ENCODE measurements at places on chromosomes 12 and 14.
A peak's percentile ranks its signal among the peaks of the same experiment; 100 is the strongest.

DNA sequence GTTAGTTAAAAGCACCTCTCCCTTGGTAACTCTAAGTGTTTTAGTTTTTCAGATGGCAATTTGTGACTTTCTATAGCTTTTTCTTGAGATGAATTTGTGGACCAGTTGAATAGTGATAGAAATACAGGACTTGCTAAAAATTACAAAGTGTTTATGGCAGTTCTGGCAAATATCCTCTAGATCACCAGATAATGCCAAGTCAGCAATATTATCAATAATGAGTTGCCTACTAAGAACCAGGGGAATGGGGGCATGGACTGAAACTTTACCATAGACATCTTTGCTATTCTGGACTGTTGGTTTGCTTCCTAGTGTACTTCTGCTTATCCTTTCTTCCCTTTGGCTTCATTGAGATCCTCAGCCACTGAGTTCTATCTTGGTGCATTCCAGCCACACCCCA, 584.2 kb downstream of the DIO2 start:
- DNase-seq, result no peak

- no peak for DNase-seq
Observed at GRCh38 chr12:78226763-78227162, 396.1 kb downstream of the NAV3 start.

- no peak for DNase-seq
Observed at GRCh38 chr14:72315714-72316113, 383.5 kb downstream of the RGS6 start.

DNA sequence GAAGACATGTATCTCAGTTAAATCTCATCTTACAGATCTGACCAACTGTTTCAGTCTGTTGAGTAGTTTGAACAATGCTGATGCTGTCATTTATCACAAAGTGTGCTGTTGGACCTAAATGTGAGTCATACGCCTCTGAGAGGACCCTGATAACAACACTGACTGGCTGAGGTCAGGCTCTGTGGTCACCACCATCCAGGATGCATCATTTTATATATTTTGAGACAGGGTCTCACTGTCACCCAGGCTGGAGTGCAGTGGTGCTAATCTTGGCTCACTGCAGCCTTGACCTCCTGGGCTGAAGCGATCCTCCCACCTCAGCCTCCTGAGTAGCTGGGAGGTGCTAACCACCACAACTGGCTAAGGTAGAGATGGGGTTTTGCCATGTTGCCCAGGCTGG, 181.0 kb upstream of the RGS6 start:
- no peak for DNase-seq

- no peak for DNase-seq
Observed at GRCh38 chr14:23145794-23146350, 26.8 kb upstream of the CEBPE start.

- DNase-seq, result no peak
Observed at GRCh38 chr14:74133833-74134481, 49.2 kb downstream of the LIN52 start.

GRCh38 chr12:42468341-42468821, 121.2 kb downstream of the PRICKLE1 start:
- no peak for DNase-seq

GRCh38 chr14:55450987-55451386, 10.6 kb upstream of the TBPL2 start:
- DNase-seq, result no peak

DNA sequence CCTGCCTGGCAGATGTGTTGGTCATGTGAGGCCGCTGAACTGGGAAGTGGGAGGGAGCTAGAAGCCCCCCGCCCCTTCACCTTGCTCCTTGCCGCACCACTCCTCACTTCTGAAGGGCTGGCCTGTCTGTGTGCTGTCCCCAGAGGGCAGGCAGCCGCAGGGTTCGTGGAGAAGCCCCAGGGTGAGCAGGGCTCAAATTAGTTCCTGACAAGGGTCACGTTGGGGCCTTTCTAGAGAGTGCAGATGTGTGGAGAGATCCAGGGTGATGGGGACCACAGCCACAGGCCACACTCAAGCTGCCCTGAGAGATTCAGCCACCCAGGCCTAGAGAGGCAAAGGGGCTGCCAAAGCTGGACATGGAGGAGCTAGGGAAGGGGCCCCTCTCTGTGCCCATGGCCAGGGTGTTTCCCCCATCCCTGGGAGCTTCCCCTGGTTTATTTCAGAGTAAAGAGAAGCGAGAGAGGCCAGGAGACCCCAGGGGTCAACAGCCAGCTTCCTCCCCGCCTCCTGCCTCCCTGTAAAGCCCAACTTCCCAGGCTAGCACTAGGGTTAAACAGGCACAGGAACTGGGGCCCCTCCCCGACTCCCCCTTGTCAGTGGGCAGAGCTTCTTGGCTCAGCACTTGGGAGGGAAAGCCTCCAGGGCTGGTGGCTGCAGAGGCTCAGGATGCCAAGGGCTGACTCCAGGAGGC, 16.2 kb downstream of the SLC25A29 start:
- no peak for DNase-seq

DNA sequence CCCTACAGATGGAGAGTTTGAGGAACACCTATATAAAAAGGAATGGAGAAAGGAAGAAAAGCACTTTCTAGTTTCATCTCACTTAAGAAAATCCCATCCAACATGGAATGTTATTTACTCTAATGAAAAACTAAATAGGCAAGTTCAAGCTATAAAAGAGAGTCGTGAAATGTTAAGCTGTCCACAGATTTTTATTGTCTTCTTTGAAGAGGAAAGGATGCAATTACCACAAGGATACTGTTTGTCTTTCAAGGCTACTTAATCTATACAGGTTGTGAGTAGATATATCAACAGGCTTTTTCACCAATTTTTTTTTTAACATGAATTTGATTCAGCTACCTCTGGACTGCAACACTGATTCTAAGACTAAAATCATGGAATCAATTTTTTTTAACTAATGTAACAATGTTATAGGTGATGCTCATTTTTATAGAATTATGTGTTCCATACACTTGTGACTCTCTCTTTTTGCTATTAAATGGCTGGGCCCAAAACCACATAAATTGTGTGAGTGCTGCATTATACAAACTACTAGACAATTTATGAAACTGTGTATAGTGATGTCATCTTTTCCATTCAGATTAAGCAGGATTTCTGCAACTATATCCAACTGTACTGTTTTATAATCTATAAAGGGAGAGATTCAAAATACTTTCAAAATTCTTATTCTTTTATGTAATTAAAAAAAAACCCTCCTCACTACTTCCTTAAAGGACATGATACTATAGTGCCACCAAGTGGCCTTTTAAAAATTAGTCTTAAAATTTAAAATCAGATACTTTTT, 26.8 kb upstream of the BMAL2 start:
- DNase-seq, result peak; percentile 40

- no peak for DNase-seq
Observed at GRCh38 chr12:65296508-65297265, 18.2 kb downstream of the MSRB3 start.

DNA sequence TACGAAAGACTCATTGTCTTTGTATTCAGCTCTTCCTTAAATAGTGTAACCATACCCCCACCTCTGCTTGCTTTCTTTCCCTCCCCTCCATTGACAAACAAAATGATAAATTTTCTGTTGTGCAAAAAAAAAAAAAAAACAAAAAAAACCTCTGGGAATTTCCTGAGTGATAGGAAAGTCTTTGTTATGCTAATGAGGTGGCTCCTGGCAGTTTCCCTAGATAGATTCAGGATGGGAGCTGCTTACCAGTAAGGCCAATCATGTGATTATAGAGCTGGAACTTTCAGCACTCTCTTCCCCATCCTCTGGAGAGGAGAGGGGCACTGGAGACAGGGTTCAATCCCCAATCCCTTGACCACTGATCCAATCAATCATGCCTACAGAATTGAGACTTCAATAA, 120.5 kb downstream of the NUAK1 start:
- no peak for DNase-seq

GRCh38 chr12:130031571-130032189, 127.9 kb upstream of the TMEM132D start:
- DNase-seq, result peak; percentile 60

GRCh38 chr12:106841510-106842302, 67.2 kb downstream of the RIC8B start:
- peak; percentile 48 for DNase-seq

- DNase-seq, result no peak
Observed at GRCh38 chr12:25745281-25745680, 192.2 kb upstream of the LMNTD1 start.

DNA sequence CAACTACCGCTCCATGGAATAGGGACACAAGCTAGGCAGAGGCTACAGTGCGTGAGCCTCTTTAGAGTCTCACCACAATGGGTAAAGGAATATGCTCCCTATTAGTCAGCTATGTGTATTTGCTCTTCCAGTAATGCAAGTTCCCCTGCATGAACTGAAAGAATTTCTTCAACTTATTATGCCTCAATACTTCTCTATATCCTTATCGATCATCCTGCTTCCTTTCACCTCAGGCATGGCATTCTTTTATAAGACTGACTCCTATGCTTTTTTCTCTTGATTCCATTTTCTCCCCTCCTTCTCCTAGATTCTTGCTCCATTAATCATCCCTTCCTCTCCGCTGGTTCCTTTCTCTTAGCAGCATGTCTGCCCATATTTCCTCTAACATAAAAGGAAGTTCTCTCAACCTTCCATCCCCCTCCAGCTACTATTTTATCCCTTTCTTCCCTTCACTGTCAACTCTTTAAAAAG, 94.5 kb upstream of the CPM start:
- DNase-seq, result no peak

- DNase-seq, result no peak
Observed at GRCh38 chr14:49962621-49963020, 69.7 kb downstream of the ARF6 start.

GRCh38 chr12:28096649-28097048, 93.6 kb upstream of the CCDC91 start:
- peak; percentile 31 for DNase-seq

GRCh38 chr12:106332536-106332935, 25.0 kb upstream of the POLR3B start:
- DNase-seq, result no peak

GRCh38 chr14:58739674-58740073, 101.9 kb downstream of the DACT1 start:
- no peak for DNase-seq

DNA sequence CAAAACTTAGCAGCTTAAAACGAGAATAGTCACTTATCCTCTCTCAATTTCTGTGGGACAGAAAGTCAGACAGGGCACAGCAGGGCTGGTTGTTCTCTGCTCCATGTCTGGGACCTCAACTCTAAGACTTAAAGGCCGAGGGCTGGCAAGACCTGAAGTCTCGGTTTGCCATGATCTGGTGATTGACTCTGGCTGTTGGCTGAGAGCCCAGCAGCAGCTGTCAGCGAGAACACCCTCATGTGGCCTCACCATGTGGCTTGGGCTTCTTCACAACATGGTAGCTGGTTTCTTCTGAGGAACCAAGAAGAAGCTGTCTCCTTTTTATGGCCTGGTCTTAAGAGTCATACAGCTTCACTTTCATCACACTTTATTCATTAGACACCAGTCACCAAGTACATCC, 1.7 kb upstream of the VASH1 start:
- no peak for DNase-seq

GRCh38 chr14:49950275-49951228, 57.7 kb downstream of the ARF6 start:
- peak; percentile 5 for DNase-seq

DNA sequence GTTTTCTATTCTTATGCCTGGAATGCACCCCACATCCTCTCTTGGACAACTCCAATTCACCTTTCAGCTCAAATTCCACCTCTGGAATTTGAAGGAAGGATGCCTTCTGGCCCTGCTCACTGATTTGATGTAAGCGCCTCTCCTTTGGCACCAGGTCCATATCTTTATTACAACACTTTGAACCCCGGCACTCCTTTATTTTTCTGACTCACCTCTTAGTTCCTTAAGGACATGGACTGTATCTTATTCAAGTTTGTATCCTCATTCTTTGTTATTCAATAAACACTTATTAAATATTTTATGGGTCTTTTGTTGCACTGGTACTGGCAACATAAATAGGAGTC, 3.1 kb downstream of the GALC start:
- no peak for DNase-seq

- no peak for DNase-seq
Observed at GRCh38 chr12:22971247-22971646, 346.3 kb downstream of the ETNK1 start.

- DNase-seq, result no peak
Observed at GRCh38 chr12:127178463-127178862, 1088.5 kb upstream of the TMEM132C start.

GRCh38 chr12:3255057-3255456, 177.9 kb downstream of the TSPAN9 start:
- no peak for DNase-seq

- no peak for DNase-seq
Observed at GRCh38 chr14:100302616-100303015, 3.6 kb downstream of the SLC25A29 start.

DNA sequence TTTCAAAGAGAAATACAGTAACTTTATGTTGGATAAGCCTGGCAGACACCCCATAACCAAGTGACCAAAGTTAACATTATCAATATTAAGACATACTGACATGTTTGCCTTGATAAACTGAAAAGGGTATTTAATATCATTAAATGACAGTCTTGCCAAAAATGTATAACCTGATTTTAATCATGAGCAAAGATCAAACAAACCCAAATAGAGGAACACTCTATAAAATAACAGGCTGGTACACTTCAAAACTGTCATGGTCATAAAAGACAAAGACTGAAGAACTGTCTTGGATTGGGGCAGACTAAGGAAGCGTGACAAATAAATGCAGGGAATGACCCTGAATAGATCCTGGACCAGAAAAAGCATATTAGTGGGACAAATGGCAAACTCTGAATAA, 64.0 kb downstream of the AKAP6 start:
- DNase-seq, result no peak

GRCh38 chr14:75301666-75302325, 23.2 kb downstream of the FOS start:
- DNase-seq, result no peak

GRCh38 chr12:18332173-18332572, 70.9 kb downstream of the PIK3C2G start:
- no peak for DNase-seq

- DNase-seq, result no peak
Observed at GRCh38 chr12:94149781-94150239, 1.4 kb downstream of the PLXNC1 start.

GRCh38 chr12:66111605-66112004, 18.9 kb downstream of the LLPH start:
- DNase-seq, result no peak

- DNase-seq, result no peak
Observed at GRCh38 chr12:41856228-41856627, 288.4 kb downstream of the GXYLT1 start.

GRCh38 chr14:65414961-65415589, 2.5 kb downstream of the FUT8 start:
- DNase-seq, result no peak

GRCh38 chr14:98503086-98503815, 768.7 kb downstream of the BCL11B start:
- no peak for DNase-seq
